ENCODE measurements at places on chromosomes 3 and 15.

GRCh38 chr3:3560591-3561311 is 238.5 kb upstream of the LRRN1 start:
- no peak for DNase-seq

- no peak for DNase-seq
These were observed 15.6 kb downstream of the SEMA3F start for GRCh38 chr3:50170689-50171088.

- DNase-seq: no peak
These were observed 84.4 kb downstream of the PGPEP1L start for GRCh38 chr15:98923171-98923570.

GRCh38 chr3:43757666-43758321 is 67.1 kb downstream of the ABHD5 start:
- no peak for DNase-seq

DNA sequence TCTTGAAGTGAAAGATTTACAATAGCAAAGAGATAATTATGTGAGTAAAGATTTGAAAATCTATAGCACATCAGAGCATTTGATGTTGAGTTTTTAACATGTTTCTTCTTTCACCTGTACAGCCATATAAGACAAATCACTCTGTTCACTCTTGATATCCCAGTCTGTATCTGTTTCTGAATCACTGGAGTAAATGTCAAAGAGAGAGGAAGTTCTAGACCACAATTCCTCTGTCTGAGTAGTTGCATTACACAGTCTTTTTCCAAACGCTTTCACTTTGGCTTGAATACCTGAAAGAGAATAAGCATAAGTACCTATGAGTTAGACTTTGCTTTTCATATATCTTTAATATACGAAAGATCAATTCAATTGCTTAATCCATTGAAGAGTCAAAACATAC is 9.9 kb downstream of the THAP10 start:
- DNase-seq: no peak

DNA sequence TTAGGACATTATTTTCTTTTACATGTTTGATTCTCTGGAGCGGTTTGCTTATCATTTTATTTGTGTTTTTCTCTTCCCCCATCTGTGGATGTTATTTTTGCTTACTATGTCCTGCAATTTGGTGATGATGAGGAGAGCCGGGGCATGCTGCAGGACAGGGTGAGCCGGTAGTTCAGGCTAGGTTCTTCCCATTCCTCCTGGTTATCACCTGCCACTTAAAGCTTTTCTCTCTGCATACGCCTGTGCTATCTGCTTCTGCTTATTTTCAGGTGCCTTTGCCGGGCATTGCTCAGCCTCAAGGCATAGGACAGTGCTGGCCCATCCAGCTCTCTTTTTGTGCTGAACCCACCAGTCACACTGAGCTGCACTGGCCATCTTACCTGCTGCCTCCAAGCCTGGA is 85.8 kb downstream of the MCTP2 start:
- no peak for DNase-seq

DNA sequence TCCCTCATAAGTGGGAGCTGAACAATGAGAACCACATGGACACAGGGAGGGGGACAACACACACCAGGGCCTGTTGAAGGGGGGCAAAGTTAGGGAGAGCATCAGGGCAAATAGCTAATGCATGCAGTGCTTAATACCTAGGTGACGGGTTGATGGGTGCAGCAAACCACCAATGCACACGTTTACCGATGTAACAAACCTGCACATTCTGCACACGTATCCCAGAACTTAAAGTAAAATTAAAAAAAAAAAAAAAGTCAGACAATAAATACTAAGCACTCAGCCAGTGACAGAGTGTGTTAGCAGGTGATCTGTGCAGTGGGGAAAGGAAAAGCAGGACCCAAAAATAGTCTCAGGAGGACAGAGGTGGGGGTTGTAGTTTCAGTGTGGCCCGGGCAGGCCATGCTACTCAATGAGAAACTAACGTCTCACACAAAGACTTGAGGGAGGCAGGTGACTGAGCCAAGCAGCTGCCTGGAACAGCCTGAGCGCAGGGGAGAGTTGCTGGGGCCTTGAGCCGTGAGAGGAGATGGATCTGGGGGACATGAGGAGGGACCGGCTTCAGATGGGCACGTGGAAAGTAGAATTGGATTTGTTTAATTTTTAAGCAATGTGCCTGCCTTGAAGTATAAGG is 18.4 kb downstream of the ANKDD1A start:
- DNase-seq: no peak

- DNase-seq: no peak
These were observed 35.1 kb downstream of the DPH3 start for GRCh38 chr3:16229681-16230080.

- no peak for DNase-seq
These were observed 922.6 kb downstream of the TUSC7 start for GRCh38 chr3:117632191-117632590.

GRCh38 chr15:45402955-45403877 is 24.9 kb upstream of the GATM start:
- no peak for DNase-seq
